Hematopoietic multipotent progenitor cell treated with erythropoietin and hydrocortisone succinate and interleukin-3 and kit ligand, for 15 days (in vitro differentiated cells): ENCODE measurements at places on chromosomes 11 and 22.

DNA sequence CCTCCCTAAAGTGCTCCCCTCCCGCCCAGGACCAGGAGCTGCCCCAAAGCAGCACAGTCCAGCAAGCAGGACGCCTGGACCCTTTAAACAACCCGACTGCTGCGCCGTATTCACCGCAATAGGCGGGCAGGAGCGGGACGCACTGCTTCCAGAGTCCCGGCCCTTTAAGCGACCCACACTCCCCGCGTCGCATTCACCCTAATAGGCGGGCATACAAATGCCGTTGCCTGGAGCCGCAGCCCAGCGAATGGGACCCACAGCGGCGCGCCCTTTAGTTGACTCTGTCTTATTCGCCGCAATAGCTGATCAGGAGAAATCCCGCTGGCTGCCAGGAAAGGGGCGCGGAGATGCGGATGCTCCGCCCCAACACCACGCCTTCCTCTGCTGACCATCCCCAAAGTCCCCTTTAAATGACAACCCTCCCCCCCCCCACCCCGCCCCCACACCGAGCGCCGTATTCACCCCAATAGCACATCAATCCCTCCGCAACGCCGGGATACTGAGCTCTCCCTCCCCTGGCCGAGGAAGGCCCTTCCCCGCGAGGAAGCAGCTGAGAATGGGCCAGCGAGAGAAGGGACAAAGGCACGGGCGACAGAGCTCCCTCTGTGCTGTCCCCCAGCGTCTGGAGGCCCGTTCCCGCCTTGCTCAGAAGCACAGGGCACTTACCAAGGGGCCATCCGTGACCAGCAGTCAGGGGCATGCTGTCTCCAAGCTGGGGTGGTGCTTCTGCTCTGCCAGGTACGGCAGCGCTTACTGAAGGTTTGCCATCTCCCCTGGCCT is 4.7 kb downstream of the OSBPL5 start:
- DNase-seq = peak; percentile 30

DNA sequence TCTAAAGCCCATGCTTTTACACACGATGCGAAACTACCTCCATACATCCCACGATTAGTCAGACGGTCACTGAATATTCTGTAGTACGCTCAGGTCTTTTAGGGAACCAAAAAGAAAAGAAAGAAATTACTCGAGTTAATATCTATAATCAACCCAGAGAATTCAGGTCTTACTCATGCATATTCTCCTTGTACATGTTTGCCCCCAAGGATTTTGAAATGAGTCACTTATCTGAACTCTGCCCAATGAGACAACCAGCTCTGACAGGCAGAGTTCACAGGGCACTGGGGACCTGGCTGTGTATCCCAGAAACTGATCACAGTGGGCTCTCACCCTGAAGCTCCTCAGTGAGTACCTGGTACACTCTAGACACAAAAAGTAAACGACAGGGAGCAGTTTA is 29.2 kb downstream of the RASSF10 start:
- no peak for DNase-seq

- DNase-seq = no peak
Observed at GRCh38 chr11:75482931-75483469, 42.7 kb downstream of the GDPD5 start.

GRCh38 chr11:45227836-45228235 is 58.3 kb downstream of the SYT13 start:
- DNase-seq = no peak

- no peak for DNase-seq
Observed at GRCh38 chr22:50481440-50482106, at the start of gene ADM2. Gene ADM2, plus strand, starts transcription at chr22:50481543. Its CDS starts 305 bp downstream, at chr22:50481848.

DNA sequence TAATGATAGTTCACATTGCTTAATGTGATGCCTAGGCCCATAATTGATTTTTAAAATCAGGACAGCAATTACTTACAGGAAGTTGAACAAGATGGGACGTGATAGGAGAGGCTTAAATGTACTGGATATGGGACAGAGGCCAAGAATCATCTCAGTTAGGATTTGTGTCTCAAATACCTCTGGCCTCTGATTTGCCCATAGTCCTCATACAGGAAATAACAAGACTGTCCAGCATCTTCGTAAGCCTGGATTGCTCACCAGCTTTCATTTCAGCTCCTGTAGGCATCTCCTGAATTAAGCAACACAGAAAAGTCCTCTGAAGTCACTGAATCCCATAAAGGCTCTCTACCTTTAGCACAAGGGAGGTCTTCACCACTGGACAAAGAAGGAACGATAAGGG is at the start of gene MRGPRX3:
TSS of gene MRGPRX3 (plus strand) at position 231 of the 400 bp plus-strand sequence. CDS start 4,632 bp downstream, outside the sequence.
- DNase-seq = no peak

GRCh38 chr22:39666926-39667325 is 96.4 kb downstream of the CACNA1I start:
- DNase-seq = no peak

GRCh38 chr11:35242412-35243242 is 103.7 kb downstream of the CD44 start:
- no peak for DNase-seq

- DNase-seq = peak; percentile 52
Observed at GRCh38 chr11:12094872-12095800, 15.3 kb upstream of the MICAL2 start.

GRCh38 chr11:67416416-67417335 is 1.2 kb downstream of the CARNS1 start:
- peak; percentile 51 for DNase-seq

DNA sequence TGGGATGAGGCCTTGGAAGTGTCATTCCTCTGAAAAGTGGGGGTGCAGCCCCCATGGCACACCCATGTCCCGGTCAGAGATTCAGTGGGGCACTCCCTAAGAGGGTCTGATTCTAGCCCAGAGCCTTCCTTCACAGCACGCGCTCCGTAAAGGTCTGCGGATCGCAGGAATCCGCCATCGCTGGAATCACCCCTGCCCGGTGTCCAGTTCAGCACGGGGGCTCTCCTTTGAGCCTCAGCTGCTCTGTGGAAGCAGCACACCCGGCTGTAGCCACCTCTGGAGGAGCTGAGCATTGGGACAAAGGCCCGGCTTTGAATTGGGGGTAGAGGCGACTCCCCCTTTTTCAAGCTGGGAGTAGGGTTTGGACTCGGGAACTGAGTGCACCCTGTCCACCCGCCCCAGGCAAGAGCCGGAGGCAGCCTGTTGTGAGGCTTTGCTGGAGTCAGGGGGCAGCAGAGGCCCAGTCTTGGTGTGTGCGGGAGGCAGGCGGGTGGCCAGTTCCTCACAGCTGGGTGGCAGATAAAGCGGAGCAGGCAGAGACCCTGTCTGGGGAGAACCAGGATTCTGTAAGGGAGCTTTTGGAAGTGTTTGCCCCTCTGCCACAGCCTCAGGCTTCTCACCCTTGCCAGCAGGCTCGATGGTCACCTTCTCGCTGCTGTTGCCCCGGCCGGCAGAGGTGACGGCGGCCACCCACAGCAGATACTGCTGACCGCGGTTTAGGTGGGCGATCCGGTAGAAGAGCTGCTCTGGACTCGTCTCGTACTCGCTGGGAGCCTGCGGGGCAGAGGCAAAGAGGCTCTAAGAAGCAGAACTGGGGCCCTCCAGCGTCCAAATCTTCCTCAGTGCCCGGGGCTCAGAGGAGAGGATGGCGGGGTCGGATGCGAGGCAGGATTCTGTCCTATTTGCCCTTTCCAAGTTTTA is 115.9 kb downstream of the CEP164 start:
- DNase-seq = no peak

GRCh38 chr11:121250843-121251242 is 41.7 kb upstream of the SC5D start:
- DNase-seq = no peak

DNA sequence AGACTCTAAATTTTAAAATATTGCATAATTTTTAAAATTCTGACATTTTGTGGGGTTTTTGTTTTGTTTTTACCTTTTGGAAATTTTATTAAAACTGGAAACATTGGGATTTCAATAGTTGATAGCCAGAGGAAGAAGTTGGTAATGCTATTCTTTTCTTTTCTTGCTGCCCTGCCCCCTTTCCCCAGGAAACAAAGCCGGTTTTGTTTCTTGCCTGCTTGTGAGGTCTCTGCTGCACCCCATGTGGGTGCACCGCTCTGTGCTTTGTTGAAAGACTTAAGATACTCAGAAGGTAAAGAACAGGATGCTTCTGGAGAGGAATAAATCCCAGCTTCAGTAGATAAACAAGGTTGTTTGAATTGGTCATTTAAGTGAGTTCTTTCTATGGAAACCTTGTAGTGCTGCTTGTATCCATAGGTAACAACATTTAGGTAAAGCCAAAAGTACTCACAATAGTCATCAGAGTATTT is 87.5 kb downstream of the YAP1 start:
- no peak for DNase-seq

GRCh38 chr22:37381489-37381888 is 45.8 kb downstream of the ELFN2 start:
- no peak for DNase-seq

DNA sequence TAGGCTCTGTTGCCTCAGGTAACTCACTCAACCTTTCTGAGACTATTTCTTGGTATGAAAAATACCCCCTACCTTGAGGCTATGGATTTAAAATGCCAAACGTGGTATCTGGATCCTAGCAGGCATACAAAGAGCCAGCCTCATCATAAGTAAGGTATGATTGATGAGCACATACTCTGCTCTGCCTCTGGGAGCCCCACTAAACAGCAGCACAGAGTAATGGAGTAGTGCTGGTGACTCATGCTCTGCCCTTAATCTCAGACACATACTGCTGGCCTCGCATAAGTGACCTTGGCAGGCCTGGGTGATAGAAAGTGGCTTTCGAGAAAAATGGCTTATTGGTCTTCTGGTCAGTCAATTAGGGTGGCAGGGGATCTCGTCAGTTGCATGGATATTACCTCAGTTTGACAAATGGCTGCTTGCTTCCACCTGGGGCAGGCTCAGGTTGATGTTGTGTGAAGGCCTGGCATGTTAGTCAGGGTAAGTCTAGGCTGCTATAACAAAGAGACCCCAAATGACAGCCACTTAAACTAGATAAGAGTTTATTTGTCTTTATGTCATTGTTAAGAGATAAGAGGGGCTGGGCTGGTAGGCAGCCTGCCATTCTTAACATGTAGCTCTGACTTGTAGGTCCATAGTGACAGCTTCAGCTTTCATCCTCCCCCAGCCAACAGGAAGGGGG is 15.2 kb upstream of the SLC6A5 start:
- no peak for DNase-seq

DNA sequence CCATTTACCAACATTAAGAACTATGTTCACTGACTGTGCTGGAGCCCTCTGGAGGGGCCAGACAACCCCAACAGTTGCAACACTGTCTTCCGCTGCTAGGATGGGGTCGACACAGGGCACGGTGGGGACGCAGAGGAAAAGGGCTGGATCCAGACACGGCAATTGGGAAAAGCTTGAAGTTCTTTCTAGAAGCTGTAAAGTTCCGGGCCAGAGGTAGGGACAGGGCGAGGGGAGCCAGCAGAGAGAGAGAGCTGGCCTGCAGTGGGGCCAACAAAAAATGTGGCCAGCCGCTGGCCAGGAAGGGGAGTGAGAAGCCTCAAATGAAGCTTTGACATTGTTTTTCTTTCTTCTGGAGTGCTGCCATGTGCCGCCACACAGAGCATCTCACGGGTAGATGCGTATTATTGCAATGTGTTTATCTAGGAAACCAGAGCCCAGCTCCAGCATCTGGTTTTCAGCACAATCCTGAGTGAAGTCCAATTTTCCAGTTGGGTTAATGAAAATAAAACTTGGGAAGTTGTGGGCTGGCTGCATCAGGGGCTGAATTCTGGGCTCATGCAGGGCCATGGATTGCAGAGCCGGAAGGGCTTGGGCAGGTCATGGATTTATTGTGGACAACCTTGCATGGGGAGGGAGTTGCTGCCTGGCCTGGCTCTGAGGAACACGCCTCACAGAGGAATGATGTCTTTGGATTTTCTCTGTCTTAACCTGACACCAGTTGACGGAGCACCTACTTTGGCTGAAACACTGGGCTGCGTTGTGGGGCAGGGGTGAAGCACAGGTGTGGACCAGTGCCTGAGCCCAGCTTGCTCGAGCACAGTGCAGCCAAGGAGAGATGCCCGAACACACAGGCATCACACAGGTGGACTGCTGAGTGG is 67.6 kb upstream of the AMPD3 start:
- no peak for DNase-seq

DNA sequence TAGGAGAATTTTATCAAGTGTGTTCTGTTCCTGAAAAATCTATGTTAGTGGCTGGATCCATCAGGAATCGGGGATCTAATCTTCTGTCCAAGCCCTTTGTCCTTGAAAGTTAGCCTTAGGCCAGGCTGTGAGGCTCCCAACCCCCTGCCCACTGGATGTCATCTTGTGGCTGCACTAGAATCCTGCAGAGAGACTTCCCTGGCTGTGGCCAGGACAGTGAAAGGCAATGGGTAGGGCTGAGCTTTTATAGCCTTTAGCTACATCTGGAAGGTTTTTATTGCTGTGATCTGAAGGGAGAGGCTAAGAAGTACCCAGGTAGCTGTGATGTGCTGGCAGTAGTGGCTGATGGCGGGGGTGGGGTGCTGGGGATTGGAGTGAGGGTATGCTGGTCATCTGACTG is 2.1 kb downstream of the OAF start:
- DNase-seq = no peak

GRCh38 chr22:33780531-33781136 is 139.6 kb downstream of the LARGE1 start:
- DNase-seq = no peak

DNA sequence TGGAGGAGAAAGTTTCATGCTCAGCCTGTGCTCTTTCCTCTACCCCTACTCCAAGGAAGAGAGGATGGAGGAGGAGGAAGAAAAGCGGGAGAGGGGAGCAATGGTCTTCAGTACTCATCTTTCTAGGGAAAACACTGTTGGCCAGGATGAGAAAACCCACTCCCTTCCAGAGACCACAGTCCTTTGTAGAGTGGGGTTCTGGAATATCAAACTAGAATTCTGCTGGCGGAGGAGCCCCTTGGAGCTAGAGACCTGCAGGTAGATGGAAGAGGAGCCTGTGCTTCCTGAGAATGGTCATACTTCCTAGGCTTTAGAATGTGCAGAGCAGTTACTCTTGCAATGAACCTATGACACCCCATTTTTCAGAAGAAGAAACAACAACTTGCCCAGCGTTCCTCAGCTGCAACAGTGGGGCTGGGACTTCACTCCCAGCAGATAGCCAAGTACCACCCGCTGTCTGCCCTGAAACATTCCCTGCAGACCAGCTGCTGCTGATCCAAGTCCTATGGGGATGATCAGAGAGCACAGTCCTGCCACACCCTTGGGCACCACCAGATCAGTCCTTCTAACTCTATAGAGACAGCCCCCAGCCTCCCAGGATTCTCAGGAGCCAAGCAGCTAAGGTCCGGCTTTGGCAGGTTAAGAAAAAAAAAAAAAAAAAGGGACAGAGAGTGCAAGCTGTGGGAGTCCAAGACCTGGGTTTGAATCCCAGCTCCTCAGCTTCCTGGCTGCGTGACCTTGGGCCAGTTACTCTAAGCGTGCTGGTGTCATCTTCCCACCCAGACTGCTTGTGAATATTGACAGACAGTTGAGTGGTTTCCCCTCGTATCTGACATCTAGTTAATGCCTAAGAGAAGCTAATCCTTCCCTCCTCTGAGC is 664 bp downstream of the PTGDR2 start:
- no peak for DNase-seq
